GM12891 (cell line): ENCODE measurements at places on chromosomes 5 and 9.

DNA sequence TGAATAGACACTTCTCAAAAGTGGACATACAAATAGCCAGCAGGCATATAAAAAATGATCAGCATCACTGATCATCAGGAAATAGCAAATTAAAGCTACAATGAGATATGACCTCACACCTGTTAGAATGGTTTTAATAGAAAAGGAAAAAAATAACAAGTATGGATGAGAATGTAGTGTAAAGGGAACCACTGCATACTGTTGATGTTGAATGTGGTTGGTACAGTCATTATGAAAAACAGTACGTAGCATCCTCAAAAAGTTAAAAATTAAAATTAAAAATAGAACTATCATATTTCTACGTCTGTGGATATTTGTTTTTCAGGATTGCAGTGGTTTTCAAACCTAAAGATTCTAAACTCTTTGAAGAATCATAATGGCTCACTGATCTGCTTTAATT lies 215.1 kb upstream of the NREP start:
- no peak for DNase-seq

DNA sequence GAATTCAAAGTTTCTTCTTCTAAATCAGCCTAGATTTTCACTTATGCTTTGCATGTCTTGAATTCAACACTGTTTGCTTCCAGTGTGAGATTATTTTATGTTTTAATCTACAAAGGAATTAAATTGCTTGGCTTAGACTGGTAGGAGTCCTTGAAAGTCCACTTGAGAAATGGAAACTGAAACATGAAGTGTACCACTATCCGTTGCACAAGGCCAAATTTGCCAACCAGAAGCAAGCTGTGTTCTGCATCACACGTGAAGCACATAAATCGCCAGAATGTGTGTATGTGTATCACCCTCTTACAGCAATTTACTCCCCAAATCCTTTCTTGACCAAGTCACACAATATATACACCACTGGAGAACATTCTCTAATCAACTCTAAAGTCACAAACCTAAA lies 10.3 kb downstream of the SEMA6A start:
- DNase-seq: no peak

DNA sequence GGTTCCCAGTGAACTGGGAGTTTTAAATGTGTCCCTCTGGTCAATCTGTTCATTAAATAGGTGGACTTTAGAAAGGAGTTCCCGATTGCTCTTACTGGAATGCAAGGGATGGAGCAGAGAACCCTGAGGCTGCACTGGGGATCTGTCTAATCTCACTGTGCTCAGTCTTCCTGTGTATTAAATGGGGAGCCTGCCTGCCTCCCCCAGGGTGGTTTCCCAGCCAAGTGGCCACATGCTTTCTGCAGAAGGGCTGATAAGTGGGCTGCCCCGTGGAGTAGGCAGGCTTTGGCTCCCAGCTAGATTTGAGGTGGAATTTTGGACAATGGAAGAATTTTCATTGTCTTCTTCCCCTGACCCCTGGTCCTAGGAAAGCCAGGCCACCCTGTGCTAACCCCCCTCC lies 14.0 kb upstream of the PHYHD1 start:
- DNase-seq: no peak

DNA sequence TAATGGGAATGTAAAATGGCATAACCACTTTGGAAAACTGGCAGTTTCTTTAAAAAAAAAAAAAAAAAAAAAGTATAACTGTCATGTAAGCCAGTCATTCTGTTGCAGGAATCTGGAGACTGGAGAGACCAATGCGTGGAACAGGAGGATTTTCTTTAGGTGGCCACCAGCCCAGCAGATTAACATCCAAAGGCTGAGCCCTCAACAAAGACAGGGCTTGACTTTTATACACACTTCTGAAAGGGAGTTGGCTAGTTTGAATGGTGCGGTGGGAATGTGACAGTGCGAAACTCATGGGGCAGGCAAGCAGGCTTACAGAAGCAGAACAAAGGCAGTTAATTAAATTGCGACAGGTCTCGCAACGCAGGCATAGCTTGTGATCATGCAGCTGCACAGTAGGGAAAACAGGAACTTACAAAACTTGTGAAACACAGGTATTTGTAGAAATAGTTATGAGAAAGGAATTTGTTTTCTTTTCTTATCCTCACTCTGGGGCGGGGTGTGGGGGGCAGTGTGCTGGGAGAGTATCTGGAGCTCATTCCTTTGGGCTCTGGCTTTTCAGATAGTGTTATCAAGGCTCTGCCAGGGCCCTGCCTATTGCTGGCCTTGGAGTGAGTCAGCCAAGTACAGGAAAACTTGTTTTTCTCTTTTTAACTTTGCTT lies 12.0 kb downstream of the UIMC1 start:
- peak; percentile 19 for DNase-seq

- DNase-seq: no peak
Measured at GRCh38 chr5:151362970-151363369, 15.6 kb upstream of the SLC36A2 start.

- DNase-seq: no peak
Measured at GRCh38 chr5:180367991-180368390, 14.9 kb upstream of the GFPT2 start.

- DNase-seq: no peak
Measured at GRCh38 chr9:83538890-83539238, 663 bp upstream of the FRMD3 start.

- no peak for DNase-seq
Measured at GRCh38 chr9:116358251-116358650, 204.7 kb downstream of the PAPPA start.

DNA sequence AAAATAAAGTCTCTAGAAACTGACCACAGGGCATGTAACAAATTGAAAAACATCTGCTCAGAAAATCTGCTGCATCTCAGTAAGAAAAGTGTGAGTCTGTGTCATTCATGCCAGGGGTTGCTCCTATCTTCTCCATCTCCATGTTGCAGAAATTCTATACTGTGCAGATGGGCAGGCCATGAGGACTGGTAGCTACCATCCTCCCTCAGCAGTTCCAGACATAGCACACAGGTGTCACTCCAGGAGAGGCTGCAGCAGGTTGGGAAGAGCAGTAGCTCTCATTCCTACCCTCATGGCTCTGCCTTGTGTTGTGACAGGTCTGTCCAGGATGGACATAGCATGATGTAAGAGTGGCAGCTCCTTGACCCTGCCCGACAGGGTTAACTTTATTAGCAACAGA lies 173.4 kb downstream of the NDUFS4 start:
- no peak for DNase-seq

GRCh38 chr9:26812217-26812616 lies 80.4 kb downstream of the CAAP1 start:
- no peak for DNase-seq

DNA sequence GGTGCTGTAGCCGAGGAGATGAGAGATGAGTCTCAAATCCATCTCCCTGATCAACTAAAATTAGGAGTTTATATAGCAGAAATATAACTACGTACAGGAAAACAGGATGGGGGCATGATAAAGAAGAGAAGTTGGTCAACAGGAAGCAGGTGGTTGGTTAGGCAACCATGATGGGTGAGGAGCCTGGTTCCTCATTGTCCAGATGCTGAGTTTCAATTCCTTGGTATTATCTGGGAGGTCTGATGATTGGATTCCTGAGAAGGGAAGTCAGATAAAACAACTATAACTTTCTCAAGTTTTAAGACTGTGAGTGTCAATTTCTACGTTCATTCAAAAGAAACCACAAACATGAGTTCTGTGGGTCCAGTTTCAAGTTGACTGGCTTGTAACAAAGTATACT lies 323.9 kb downstream of the MTRR start:
- DNase-seq: no peak

DNA sequence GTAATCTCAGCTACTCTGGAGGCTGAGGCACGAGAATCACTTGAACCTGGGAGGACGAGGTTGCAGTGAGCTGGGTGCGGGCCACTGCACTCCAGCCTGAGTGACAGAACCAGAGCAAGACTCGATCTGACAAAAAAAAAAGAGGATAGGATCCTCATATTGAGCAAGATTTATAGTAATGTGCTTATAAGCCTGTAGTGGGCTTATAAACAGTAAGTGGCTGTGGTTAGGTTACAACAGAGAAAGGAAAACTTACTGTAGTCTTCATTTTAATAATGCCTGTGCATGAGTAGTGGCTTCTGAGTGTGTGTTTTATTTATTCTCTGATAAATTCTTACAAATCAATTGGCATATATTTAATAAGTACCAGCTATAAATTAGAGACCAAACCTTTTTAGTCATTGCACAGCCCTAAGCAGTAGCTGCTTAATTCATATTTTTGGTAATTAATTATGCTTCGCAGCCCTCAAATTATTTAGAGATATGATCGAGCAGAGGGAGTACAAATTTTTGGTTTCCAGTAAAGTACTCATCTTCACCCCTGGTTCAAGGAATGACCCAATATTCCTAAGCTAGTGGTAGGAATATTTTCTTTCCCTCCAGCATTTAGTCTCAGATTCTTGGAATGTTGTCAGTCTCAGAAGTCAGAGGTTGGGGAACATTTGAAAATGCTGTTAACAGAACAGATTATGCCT lies 73.8 kb upstream of the KLF9 start:
- DNase-seq: no peak

GRCh38 chr5:100903039-100903887 lies at the start of gene ST8SIA4:
Gene ST8SIA4, minus strand, starts transcription at chr5:100903282. Its CDS starts 327 bp downstream, at chr5:100902955.
- peak; percentile 37 for DNase-seq

- no peak for DNase-seq
Measured at GRCh38 chr9:129347316-129348120, 169.5 kb upstream of the IER5L start.

GRCh38 chr5:43208658-43209057 lies 16.6 kb downstream of the NIM1K start:
- no peak for DNase-seq

GRCh38 chr5:130605234-130605633 lies 559.8 kb downstream of the HINT1 start:
- no peak for DNase-seq

DNA sequence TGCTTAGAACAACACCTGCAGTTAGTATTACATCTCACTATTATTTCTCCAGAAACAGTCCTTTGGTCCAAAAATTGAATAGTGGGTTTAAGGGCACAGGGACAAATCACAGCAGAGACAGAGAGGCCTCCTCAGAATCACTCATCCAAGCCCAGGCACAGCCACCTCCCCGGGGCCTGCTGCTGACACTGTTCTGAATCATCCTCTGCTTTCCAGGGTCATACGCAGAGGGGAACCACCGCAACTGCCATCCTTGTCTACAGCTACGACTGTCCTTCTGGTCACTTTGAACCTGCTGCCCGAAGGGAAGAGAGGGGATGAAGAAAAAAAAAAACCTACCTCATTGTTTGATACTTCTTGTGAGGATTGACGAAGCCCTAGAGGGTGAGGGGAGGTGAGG lies 35.3 kb upstream of the MAN2A1 start:
- DNase-seq: no peak

GRCh38 chr9:137240318-137240840 lies 708 bp upstream of the TUBB4B start:
- peak; percentile 67 for DNase-seq

GRCh38 chr9:107020040-107020530 lies 157.1 kb downstream of the ZNF462 start:
- DNase-seq: no peak

DNA sequence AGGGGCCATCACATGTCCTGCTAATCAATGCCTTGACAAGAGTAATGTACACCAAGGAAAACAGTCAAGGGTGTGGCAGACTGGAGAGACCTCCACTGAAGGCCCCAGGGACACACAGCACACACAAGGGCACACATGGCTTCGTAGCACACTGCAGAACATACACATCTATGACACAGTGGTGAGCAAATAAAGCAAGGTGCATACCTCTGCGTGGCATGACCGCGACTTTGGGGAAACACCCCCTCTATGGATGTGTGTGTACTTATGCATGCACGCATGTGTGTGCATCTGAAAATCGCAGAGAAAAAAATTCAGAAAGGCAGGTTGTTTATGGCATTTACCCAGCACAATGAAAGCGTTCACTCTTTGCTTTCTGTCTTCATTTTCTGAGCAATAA lies 20.5 kb downstream of the SEMA4D start:
- DNase-seq: no peak

- no peak for DNase-seq
Measured at GRCh38 chr5:64688965-64689364, 1.3 kb upstream of the SHISAL2B start.

DNA sequence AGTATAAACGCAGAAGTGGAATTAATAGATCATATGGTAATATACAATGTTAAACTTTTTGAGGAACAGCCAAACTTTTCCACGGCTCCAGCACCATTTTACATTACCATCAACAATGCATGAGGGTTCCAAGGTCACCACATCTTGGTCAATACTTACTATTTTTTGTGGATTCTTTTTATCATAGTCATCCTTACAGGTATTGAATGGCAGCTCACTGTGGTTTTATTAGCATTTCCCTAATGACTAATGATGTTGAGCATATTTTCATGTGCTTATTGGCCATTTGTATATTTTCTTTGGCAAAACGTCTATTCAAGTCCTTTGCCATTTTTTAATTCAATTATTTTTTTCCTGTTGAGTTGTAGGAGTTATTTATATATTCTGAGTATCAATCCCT lies 14.1 kb upstream of the RAPGEF6 start:
- DNase-seq: no peak

- no peak for DNase-seq
Measured at GRCh38 chr5:2311851-2312250, 429.1 kb upstream of the IRX4 start.

DNA sequence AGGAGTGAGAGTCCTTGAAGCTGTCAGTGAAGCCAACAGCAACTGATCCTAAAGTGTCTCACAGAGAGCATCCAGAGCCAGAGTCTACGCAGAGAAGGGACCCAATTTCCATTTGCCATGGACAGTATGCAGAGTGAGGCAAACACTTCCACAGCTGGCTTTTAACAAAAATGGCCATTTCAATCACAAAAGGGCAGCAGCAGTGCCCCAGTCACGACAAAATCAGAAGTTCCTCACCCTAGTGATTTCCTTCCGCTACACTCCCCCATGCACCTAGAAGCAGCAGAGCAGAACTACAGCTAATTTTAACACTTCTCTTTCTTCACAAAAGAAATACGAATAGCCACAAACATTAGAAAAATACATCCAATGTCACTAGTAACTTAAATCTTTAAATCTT lies 27.9 kb downstream of the FBXW11 start:
- DNase-seq: no peak
